Astrocyte (in vitro differentiated cells and primary cell): ENCODE measurements at places on chromosomes 16 and 17. TPM values are rescaled to one million over a fixed set of nuclear protein-coding genes. Genes with fewer than 3 reads are reported as not detected.

DNA sequence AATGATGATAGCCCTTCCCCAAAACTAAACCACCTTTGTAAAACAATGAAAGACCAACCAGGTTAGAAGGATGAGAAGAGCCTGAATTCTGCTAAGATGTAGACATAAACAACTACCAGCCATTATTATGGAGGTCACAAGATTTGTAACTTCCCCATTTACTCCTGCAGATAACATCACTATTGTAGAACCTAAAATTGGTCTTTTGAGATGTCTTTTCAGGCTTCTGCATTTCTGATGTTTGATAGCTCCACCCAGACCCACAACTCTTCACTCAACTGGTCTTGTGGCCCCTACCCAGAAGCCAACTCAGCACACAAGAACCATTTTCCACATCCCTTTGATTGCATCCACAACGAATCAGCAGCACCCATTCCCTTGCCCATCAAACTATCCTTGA, 100.8 kb downstream of the TMEM132E start:
- no peaks in the 10 kb centered on the region for H3K36me3 ChIP-seq
- no peaks in the 10 kb centered on the region for H3K27me3 ChIP-seq
- no peak overlapping the region for H3K27ac ChIP-seq
- no peaks in the 10 kb centered on the region for H3K4me1 ChIP-seq

DNA sequence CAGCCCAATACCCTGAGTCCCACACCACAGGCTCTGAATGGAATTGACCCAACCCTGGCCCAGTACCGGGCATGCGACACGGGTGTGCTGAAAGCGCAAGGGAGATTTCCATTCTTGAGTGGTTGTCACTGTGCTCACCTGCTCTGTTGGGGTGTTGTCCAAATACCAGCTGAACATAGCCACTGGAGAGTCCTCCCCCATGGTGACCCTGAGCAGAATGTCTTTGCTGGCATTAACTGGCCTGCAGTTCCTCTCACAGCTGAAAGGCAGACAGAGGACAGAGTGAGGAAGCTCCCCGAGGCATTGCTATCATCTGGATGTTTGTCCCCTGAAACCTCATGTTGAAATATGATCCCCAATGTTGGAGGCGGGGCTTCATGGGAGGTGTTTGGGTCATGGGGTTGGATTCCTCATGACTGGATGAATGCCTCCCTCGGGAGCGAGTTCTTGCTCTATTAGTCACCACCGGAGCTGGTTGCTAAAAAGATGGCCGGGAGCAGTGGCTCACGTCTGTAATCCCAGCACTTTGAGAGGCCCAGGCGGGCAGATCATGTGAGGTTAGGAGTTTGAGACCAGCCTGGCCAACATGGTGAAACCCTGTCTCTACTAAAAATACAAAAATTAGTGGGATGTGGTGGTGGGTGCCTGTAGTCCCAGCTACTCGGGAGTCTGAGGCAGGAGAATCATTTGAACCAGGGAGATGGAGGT, 57.3 kb upstream of the BCO1 start:
- H3K27me3 ChIP-seq, result no peaks in the 10 kb centered on the region
- peak; percentile 91 for DNase-seq
- peak overlapping the region; percentile 16 for H3K4me3 ChIP-seq
- peaks cover 13% of the 10 kb centered on the region for H3K4me1 ChIP-seq
- H3K36me3 ChIP-seq, result no peaks in the 10 kb centered on the region

- peak overlapping the region; percentile 79 for H3K27ac ChIP-seq
- peaks cover 33% of the 10 kb centered on the region for H3K4me1 ChIP-seq
- H3K27me3 ChIP-seq, result no peaks in the 10 kb centered on the region
- DNase-seq, result peak; percentile 48
Measured at GRCh38 chr16:68995011-68995504, 110.4 kb upstream of the HAS3 start.

DNA sequence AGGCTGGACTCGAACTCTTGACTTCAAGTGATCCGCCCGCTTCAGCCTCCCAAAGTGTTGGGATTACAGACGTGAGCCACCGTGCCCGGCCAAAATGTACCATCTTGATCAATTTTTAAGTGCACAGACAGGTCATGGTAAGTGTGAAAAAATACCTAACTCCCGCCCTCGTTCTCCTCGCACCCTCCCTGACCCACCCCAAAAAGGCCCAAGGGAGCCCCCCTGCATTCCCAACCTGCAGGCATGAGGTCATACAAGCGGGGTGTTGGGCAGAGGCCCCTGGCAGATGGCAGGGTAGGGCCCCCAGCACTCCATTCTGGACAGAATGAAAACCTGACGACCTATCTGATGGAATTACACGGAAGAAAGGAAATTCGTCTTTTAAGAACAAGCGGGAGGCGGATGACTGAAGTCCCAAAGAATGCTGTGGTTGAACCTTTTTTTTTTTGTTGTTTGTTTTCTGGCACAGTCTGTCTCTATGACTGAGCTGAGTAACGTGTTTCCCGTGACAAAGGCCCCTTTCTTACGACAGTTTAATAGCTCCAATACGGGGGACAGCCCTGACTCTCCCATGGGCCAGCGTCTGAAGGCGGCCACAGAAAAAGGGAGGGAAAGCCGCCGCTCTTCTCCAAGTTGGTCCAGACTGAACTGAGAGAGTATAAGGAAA, 376.4 kb downstream of the SLC39A11 start:
- H3K4me1 ChIP-seq, result peaks cover 40% of the 10 kb centered on the region
- peak; percentile 97 for DNase-seq
- H3K27me3 ChIP-seq, result no peaks in the 10 kb centered on the region
- H3K36me3 ChIP-seq, result no peaks in the 10 kb centered on the region
- H3K4me3 ChIP-seq, result no peak overlapping the region

FN3K gene
- total RNA-seq, result 4.0 and 4.1 TPM in 2 replicates

GRCh38 chr16:88655733-88656281, 5.0 kb upstream of the CYBA start:
- no peaks in the 10 kb centered on the region for H3K27me3 ChIP-seq
- peaks cover 6% of the 10 kb centered on the region for H3K4me1 ChIP-seq
- H3K4me3 ChIP-seq, result no peak overlapping the region

GRCh38 chr16:15398618-15399316, 3.2 kb downstream of the MPV17L start:
- no peak overlapping the region for H3K27ac ChIP-seq
- peaks cover 4% of the 10 kb centered on the region for H3K27me3 ChIP-seq
- DNase-seq, result no peak
- no peaks in the 10 kb centered on the region for H3K4me1 ChIP-seq
- H3K36me3 ChIP-seq, result no peaks in the 10 kb centered on the region
- no peak overlapping the region for H3K4me3 ChIP-seq

DNA sequence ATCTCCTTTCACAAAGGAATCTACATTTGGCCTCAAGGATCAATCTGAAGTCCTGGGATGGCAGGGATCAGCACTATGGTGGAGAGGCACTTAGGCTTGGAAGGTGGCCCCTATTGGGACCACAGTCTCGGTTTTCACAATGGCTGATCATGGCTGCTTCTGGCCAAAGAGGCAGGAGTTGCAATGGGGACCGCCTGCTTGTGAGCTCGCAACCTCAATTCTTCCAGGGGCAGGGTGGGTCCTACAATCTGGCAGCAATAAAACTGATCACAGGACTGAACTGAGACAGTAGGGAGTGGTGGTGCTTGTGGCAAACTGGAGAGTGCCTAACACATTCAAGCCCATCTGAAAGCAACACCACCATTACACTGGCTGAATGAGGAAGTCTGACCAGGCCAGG, 83.1 kb downstream of the NETO2 start:
- H3K27me3 ChIP-seq, result no peaks in the 10 kb centered on the region
- no peaks in the 10 kb centered on the region for H3K4me1 ChIP-seq
- H3K36me3 ChIP-seq, result no peaks in the 10 kb centered on the region
- DNase-seq, result no peak
- H3K27ac ChIP-seq, result no peak overlapping the region

DNA sequence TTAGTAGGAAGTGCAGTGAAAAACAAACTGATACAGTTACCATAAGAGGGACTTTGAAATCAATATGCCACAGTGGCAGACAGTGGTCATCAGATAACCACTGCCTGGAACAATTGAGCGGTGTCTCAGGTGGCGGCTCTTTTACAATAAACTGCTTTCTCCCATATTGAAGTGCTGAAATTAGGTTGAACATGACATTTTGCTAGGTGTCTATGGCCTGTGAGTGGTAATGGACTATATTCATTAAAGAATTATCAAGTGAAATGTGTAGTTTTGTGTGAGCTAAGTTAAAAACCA, 214.7 kb downstream of the RPTOR start:
- no peak for DNase-seq
- no peaks in the 10 kb centered on the region for H3K36me3 ChIP-seq
- H3K27me3 ChIP-seq, result no peaks in the 10 kb centered on the region
- H3K4me3 ChIP-seq, result no peak overlapping the region
- peaks cover 17% of the 10 kb centered on the region for H3K4me1 ChIP-seq
- H3K27ac ChIP-seq, result no peak overlapping the region

GFOD2 gene
- 31.3 and 32.4 TPM in 2 replicates for total RNA-seq

GRCh38 chr16:65668064-65668595, 546.3 kb upstream of the CDH11 start:
- H3K27ac ChIP-seq, result no peak overlapping the region
- H3K36me3 ChIP-seq, result no peaks in the 10 kb centered on the region
- no peak overlapping the region for H3K4me3 ChIP-seq
- no peak for DNase-seq
- peaks cover 25% of the 10 kb centered on the region for H3K4me1 ChIP-seq

DNA sequence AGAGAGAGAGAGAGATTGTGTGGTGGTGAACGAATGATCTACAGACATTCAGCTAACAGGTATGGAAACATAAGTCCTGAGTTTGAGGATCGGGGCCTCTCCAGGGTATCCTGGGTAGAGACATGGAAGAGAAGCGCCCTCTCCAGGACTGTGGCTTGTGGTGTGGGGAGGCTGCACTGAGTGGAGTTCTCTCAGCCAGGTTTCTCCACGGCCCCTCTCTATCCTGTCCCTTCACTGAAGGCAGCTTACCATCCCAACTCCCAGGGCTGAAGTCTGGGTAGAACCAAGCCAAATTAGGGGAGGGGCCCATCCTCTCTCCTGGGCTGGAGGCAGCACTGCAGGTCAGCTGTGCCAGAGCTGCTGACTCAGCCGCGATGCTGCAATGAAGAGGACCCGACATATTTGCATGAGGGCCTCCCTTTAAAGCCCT, 6.2 kb downstream of the C1QL1 start:
- H3K4me1 ChIP-seq, result peaks cover 5% of the 10 kb centered on the region
- H3K27me3 ChIP-seq, result peaks cover 12% of the 10 kb centered on the region
- H3K4me3 ChIP-seq, result no peak overlapping the region
- H3K27ac ChIP-seq, result no peak overlapping the region
- DNase-seq, result no peak
- no peaks in the 10 kb centered on the region for H3K36me3 ChIP-seq

FOXL1 gene
- 6.1 and 8.1 TPM in 2 replicates for total RNA-seq

METTL9 gene
- 86.6 and 88.1 TPM in 2 replicates for total RNA-seq

- no peaks in the 10 kb centered on the region for H3K27me3 ChIP-seq
- H3K4me1 ChIP-seq, result peaks cover 42% of the 10 kb centered on the region
- H3K36me3 ChIP-seq, result no peaks in the 10 kb centered on the region
- H3K27ac ChIP-seq, result peak overlapping the region; percentile 94
- DNase-seq, result peak; percentile 99
Measured at GRCh38 chr17:78933025-78933958, 8.1 kb upstream of the TIMP2 start.

GRCh38 chr17:32878211-32878610, 1.3 kb upstream of the MYO1D start:
- peak; percentile 25 for DNase-seq
- H3K27me3 ChIP-seq, result peaks cover 10% of the 10 kb centered on the region
- no peaks in the 10 kb centered on the region for H3K36me3 ChIP-seq
- peaks cover 10% of the 10 kb centered on the region for H3K4me1 ChIP-seq

HAS3 gene
- total RNA-seq, result 1.7 and 2.0 TPM in 2 replicates

DNA sequence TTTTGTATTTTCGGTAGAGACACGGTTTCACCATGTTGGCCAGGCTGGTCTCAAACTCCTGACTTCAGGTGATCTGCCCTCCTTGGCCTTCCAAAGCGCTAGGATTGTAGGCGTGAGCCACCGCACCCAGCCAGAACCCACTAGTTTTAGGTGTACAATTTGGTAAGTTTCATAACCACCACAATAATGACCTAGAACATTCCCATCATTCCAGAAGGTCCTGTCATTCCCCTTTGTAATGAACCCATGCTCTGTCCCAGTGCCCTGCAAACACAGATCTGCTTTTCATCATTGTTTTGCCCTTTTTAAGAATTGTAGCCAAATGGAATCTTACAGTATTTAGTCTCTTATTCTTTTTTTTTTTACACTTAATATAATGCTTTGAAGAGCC, 35.6 kb upstream of the IRF8 start:
- peak; percentile 29 for DNase-seq
- no peaks in the 10 kb centered on the region for H3K4me1 ChIP-seq
- H3K27me3 ChIP-seq, result peaks cover 2% of the 10 kb centered on the region
- no peak overlapping the region for H3K27ac ChIP-seq

GRCh38 chr17:42659079-42659931, at the start of gene TUBG2:
TUBG2 (plus strand) TSS chr17:42659284; CDS start chr17:42659504, 220 bp downstream.
- H3K4me3 ChIP-seq, result peak within 1 kb of the TSS; percentile 63
- H3K4me1 ChIP-seq, result peaks cover 15% of the 10 kb centered on the region
- peak; percentile 77 for DNase-seq
- peak within 1 kb of the TSS; percentile 23 for H3K27ac ChIP-seq

FASN gene
- 156 and 203 TPM in 2 replicates for total RNA-seq

HCFC1R1 gene
- total RNA-seq, result 47.0 and 71.6 TPM in 2 replicates

NPIPA2 gene
- total RNA-seq, result 1.1 and 8.6 TPM in 2 replicates

- no peaks in the 10 kb centered on the region for H3K4me1 ChIP-seq
- no peak overlapping the region for H3K27ac ChIP-seq
- no peaks in the 10 kb centered on the region for H3K27me3 ChIP-seq
- no peak overlapping the region for H3K4me3 ChIP-seq
- DNase-seq, result no peak
Measured at GRCh38 chr16:87424266-87424665, 32.1 kb downstream of the MAP1LC3B start.

DNA sequence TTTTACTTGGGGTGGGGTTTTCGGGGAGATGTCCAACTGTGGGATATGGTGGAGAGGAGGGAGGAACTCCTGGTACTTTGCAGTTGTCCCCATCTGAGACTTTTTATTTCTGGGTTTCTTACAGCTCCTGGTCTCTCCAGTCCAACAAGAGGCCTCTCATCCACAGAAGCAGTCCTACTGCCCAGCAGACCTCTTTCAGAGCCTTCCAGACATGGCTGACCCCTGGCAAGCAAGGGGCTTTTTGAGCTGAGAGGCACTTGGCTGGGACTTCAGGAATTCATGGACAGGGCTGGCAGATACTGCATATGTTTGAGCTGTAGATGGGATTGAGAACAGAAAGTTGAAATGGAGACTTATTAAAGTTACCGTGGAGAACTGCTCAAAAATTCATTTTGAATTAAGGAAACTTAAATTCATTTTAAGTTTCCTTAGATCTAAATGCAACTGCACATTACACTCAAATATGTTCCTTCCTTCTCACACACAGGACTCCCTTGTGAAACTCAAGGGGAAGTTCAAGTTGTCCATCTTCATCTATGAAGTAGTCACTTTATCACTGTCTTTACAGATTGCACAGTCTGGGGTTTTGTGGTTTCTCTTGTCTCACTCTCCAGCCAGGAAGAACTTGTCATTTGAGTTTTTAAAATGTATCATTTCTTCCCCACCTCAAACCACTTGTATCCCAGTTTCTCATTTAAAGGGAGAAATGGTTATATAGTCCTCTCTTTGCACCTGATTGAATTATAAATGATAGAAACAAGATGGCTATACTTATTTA, 1.1 kb downstream of the LASP1NB start:
- H3K36me3 ChIP-seq, result no peaks in the 10 kb centered on the region
- no peak overlapping the region for H3K4me3 ChIP-seq

GRCh38 chr17:62322313-62322712, 58.0 kb upstream of the EFCAB3 start:
- H3K4me3 ChIP-seq, result no peak overlapping the region
- H3K27me3 ChIP-seq, result peaks cover 4% of the 10 kb centered on the region
- DNase-seq, result no peak
- H3K27ac ChIP-seq, result no peak overlapping the region

RNF227 gene
- 0.54 and 1.1 TPM in 2 replicates for total RNA-seq

FBXW10 gene
- not detected in 2 replicates for total RNA-seq

GRCh38 chr16:70665113-70665694, 18.8 kb downstream of the IL34 start:
- no peak for DNase-seq
- H3K4me3 ChIP-seq, result no peak overlapping the region
- no peak overlapping the region for H3K27ac ChIP-seq
- H3K27me3 ChIP-seq, result no peaks in the 10 kb centered on the region

RDM1 gene
- not detected in 2 replicates for total RNA-seq

PROCA1 gene
- total RNA-seq, result 2.7 and 3.4 TPM in 2 replicates

PGAP3 gene
- total RNA-seq, result 12.2 and 15.6 TPM in 2 replicates
